Suprapubic skin (tissue), 4 donors: ENCODE measurements at places on chromosomes 2 and 18. TPM values are rescaled to one million over a fixed set of nuclear protein-coding genes. Genes with fewer than 3 reads are reported as not detected.

GREB1 gene
- total RNA-seq = 6.1 TPM

RSAD2 gene
- total RNA-seq = 1.5 TPM

RIT2 gene
- total RNA-seq = not detected

DLX2 gene
- 0.30 TPM for total RNA-seq

SDC1 gene
- total RNA-seq = 724 TPM

PTH2R gene
- total RNA-seq = not detected

PID1 gene
- total RNA-seq = 9.9 TPM

- H3K4me3 ChIP-seq = no peak overlapping the region
- DNase-seq = no peak
- peak overlapping the region; percentile 64 for H3K27ac ChIP-seq
- H3K4me1 ChIP-seq = peaks cover 32% of the 10 kb centered on the region
Measured at GRCh38 chr2:128986867-128987268, 668.2 kb upstream of the HS6ST1 start.

DNA sequence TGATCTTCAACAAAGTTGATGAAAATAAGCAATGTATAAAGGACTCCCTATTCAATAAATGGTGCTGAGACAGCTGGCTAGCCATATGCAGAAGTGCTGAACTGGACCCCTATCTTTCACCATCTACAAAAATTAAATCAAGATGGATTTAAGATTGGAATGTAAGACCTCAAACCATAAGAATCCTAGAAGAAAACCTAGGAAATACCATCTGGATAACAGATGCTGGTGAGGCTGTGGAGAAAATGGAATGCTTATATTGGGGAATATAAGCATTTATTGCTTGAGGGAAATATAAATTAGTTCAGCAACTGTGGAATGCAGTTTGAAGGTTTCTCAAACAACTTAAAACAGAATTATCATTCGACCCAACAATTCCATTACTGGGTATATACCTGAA, 89.6 kb downstream of the GCA start:
- H3K4me3 ChIP-seq = no peak overlapping the region
- no peaks in the 10 kb centered on the region for H3K36me3 ChIP-seq
- no peak overlapping the region for H3K27ac ChIP-seq
- no peaks in the 10 kb centered on the region for H3K4me1 ChIP-seq
- DNase-seq = no peak
- H3K27me3 ChIP-seq = no peaks in the 10 kb centered on the region

GRCh38 chr2:191051825-191052778, 38.1 kb upstream of the STAT1 start:
- H3K36me3 ChIP-seq = no peaks in the 10 kb centered on the region
- no peak for DNase-seq
- H3K4me1 ChIP-seq = peaks cover 4% of the 10 kb centered on the region
- no peak overlapping the region for H3K4me3 ChIP-seq

DNA sequence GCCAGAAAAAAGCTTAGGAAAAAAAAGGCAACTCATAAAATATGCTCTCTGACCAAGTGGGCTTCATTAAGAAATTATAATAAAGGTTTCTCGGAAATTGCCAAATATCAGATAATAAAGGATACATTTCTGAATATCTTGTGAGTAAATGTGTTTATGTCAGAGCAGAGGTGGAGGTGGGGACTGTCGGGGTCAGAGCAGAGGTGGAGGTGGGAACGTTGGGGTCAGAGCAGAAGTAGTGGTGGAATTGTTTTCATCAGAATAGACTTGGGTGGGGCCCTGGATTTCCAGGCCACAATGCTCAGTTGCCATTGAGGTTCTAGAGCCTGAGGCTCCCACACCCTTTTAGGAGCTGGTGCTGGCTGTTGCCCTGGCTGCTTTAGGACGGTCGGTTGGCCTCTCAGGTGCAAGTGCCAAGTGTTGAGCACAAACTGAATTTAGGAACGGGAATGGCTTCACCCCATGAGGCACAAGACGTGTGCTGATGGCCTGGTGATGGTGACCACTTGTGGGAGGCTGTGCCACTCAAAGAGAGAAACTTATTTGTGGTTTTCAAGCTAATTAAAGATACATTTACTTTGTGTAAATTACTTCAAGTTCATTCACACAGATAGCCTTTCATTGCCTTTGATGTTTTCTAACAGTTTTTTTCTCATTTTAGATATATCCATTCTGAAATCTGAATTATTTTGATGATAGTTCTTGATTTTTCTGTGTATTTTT, 131.5 kb downstream of the ATP9B start:
- no peak overlapping the region for H3K27ac ChIP-seq
- DNase-seq = peak; percentile 71
- no peaks in the 10 kb centered on the region for H3K4me1 ChIP-seq
- H3K27me3 ChIP-seq = no peaks in the 10 kb centered on the region
- no peak overlapping the region for H3K4me3 ChIP-seq

GRCh38 chr2:150429384-150429961, 58.0 kb downstream of the RND3 start:
- no peak overlapping the region for H3K27ac ChIP-seq
- no peaks in the 10 kb centered on the region for H3K4me1 ChIP-seq
- H3K4me3 ChIP-seq = no peak overlapping the region
- no peaks in the 10 kb centered on the region for H3K27me3 ChIP-seq
- no peak for DNase-seq
- H3K36me3 ChIP-seq = no peaks in the 10 kb centered on the region

- no peaks in the 10 kb centered on the region for H3K27me3 ChIP-seq
- DNase-seq = no peak
- H3K4me1 ChIP-seq = peaks cover 30% of the 10 kb centered on the region
- no peaks in the 10 kb centered on the region for H3K36me3 ChIP-seq
- no peak overlapping the region for H3K4me3 ChIP-seq
Measured at GRCh38 chr2:85273738-85274731, 53.8 kb downstream of the TGOLN2 start.

- no peaks in the 10 kb centered on the region for H3K27me3 ChIP-seq
- no peaks in the 10 kb centered on the region for H3K4me1 ChIP-seq
- no peaks in the 10 kb centered on the region for H3K36me3 ChIP-seq
- H3K4me3 ChIP-seq = no peak overlapping the region
- H3K27ac ChIP-seq = no peak overlapping the region
Measured at GRCh38 chr18:26696308-26696707, 148.0 kb upstream of the KCTD1 start.

- no peak for DNase-seq
- H3K27me3 ChIP-seq = no peaks in the 10 kb centered on the region
- H3K4me1 ChIP-seq = no peaks in the 10 kb centered on the region
- no peak overlapping the region for H3K4me3 ChIP-seq
- no peak overlapping the region for H3K27ac ChIP-seq
- no peaks in the 10 kb centered on the region for H3K36me3 ChIP-seq
Measured at GRCh38 chr2:215019521-215020145, 118.8 kb downstream of the ABCA12 start.

- no peak overlapping the region for H3K4me3 ChIP-seq
- DNase-seq = no peak
- no peaks in the 10 kb centered on the region for H3K36me3 ChIP-seq
- peaks cover 9% of the 10 kb centered on the region for H3K4me1 ChIP-seq
- no peak overlapping the region for H3K27ac ChIP-seq
Measured at GRCh38 chr2:27762951-27763906, 8.3 kb upstream of the MRPL33 start.

DNA sequence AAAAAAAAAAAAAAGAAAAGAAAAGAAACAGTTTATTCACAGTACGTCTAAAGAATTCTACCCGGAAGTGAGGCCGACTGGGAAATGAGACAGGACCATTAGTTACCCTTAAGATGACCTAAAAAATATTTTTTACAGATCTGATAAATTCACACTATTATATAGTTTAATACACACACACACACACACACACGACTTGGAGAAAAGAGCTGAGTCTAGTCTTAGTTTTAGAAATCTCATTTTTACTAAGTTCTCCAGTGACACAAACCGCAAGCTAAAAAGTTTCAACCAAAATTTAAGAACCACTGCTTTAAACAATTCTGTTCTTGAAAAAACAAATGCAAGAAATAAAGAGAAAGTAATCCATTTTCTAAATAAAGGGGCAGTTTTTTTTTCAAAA, 27.1 kb downstream of the ST3GAL5 start:
- DNase-seq = no peak
- no peak overlapping the region for H3K27ac ChIP-seq
- H3K4me1 ChIP-seq = peaks cover 4% of the 10 kb centered on the region
- H3K27me3 ChIP-seq = no peaks in the 10 kb centered on the region
- no peak overlapping the region for H3K4me3 ChIP-seq

GRCh38 chr2:226320076-226320948, 479.3 kb downstream of the IRS1 start:
- no peaks in the 10 kb centered on the region for H3K4me1 ChIP-seq
- H3K27ac ChIP-seq = no peak overlapping the region
- no peaks in the 10 kb centered on the region for H3K36me3 ChIP-seq
- H3K27me3 ChIP-seq = no peaks in the 10 kb centered on the region
- H3K4me3 ChIP-seq = no peak overlapping the region
- no peak for DNase-seq

- H3K27ac ChIP-seq = no peak overlapping the region
- no peak overlapping the region for H3K4me3 ChIP-seq
- peaks cover 58% of the 10 kb centered on the region for H3K36me3 ChIP-seq
- peak; percentile 73 for DNase-seq
- H3K4me1 ChIP-seq = no peaks in the 10 kb centered on the region
- no peaks in the 10 kb centered on the region for H3K27me3 ChIP-seq
Measured at GRCh38 chr2:120985997-120986651, 250.5 kb downstream of the GLI2 start.

DNA sequence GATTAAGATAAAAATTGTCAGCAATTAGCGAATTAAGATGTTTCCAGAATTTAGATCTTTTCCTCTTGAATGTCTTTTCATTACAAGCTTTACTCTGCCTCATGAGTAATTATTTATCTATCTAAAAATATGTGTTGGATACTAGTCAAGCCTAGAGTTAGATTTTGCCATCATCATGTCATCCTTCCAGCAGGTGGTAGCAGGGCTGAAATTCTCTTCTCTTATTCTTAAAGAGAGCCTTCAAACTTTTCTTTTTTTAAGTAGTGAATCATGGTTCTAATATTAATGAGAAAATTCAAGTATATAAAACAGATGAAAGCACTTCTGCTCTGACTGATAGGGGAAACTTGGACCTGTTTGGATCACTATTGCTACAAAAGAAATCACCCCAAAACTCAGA, 240.7 kb upstream of the EPAS1 start:
- no peak overlapping the region for H3K4me3 ChIP-seq
- H3K36me3 ChIP-seq = no peaks in the 10 kb centered on the region
- H3K27me3 ChIP-seq = no peaks in the 10 kb centered on the region
- no peaks in the 10 kb centered on the region for H3K4me1 ChIP-seq
- no peak overlapping the region for H3K27ac ChIP-seq

- H3K36me3 ChIP-seq = no peaks in the 10 kb centered on the region
- no peak overlapping the region for H3K27ac ChIP-seq
- no peak for DNase-seq
- H3K27me3 ChIP-seq = no peaks in the 10 kb centered on the region
- no peak overlapping the region for H3K4me3 ChIP-seq
Measured at GRCh38 chr18:7579176-7579917, 12.2 kb downstream of the PTPRM start.

DNA sequence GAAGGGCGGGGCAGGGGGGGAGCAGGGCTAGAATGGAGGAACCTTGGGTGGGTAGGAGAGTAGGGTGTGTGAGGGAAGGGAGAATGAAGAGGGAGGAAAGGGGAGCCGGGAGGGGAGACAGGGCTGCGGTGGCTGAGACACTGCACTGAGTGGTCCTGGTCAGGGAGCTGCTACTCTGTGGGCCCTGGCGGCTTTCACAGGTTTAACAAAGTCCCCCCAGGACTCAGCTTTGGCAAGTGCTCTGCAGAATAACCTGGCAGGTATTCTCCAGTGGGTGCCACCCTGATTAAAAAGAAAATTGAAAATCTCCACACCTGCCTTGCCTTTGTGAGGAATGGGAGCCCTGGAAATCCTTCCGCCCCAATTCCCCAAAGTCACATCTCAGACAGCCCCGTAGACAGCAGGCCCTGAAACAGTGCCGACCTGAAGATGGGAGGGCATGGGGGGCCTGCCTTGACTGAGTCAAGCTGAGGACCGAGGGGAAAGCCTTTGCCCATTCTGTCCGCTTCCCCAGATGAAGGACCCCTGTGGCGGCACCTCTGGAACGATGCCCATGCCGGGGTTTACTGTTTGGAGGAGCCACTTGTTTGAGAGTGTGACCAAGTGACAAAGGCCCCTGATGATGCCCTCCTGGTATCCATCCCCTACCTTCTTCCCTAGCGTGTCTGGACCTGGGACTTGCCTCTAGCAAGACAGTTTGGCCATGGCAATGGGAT, 43.6 kb upstream of the OTOS start:
- no peaks in the 10 kb centered on the region for H3K36me3 ChIP-seq
- H3K27me3 ChIP-seq = peaks cover 39% of the 10 kb centered on the region
- no peak overlapping the region for H3K27ac ChIP-seq

GRCh38 chr18:46301081-46301480, 196.9 kb downstream of the HAUS1 start:
- no peaks in the 10 kb centered on the region for H3K4me1 ChIP-seq
- no peak overlapping the region for H3K27ac ChIP-seq
- no peaks in the 10 kb centered on the region for H3K27me3 ChIP-seq
- no peak for DNase-seq
- no peaks in the 10 kb centered on the region for H3K36me3 ChIP-seq
- H3K4me3 ChIP-seq = no peak overlapping the region

GRCh38 chr18:48636436-48636835, 97.6 kb downstream of the CTIF start:
- DNase-seq = peak; percentile 17
- no peak overlapping the region for H3K27ac ChIP-seq
- H3K4me3 ChIP-seq = no peak overlapping the region
- H3K4me1 ChIP-seq = no peaks in the 10 kb centered on the region
- H3K27me3 ChIP-seq = no peaks in the 10 kb centered on the region
